ENCODE measurements at places on chromosomes 12 and 14.
A peak's percentile ranks its signal among the peaks of the same experiment; 100 is the strongest.

GRCh38 chr12:58607805-58608204 is 312.5 kb downstream of the LRIG3 start:
- ATAC-seq: no peak

DNA sequence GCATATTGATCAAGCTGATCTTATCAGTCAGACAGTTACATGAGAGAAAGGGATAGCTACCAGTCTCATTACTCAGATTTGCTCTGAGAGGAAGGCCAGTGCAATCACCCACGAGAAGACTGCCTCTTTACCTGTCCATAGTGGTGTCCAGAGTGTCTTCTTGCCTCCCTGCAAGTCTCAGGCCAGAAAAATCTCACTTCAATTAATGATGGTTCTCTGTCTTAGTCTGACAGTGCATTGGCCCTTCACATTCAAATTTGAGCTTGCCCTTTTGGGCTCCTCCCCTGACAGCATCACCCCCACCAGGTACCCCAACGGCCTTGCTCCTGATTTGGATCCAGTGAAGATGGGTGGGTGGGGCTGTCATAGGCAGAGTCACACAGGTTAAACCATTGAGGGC is at the start of gene AICDA:
Gene AICDA (minus strand): TSS at position 231 of the 400 bp plus-strand sequence. CDS start 92 bp downstream, at position 139.
- peak; percentile 51 for ATAC-seq

DNA sequence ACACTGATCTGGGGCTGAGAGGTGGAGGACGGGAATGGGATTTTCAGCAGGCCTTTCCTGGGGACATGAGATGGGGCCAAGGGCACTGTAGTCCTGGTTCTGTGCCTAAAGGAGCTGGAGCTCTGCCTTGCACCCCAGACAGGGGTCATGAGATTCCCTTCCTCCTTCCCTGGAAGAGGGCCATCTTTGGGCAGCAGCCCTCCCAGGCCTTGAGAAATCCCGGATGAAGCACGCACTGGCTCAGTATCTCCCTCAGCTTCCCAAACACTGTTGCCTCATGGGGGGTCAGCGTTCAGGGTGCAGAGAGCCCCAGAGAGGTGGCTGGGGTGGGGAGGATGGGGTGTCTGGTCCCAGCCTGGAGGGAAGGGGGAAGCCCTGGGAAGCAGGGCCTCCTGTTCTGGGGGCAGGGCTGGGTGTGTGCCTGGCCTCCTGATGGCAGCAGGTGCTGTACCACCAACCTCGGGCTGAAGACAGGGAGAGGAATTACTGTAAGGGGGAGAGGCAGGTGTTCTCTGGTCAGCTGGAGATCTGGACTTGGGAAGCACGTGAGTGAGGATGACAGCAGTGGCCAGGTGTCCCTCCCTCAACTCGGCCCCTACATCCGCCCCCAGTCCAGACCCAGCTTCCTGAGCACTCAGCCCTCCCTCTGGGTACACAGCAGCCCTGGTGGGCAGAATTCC is 8.4 kb upstream of the NR4A1 start:
- no peak for ATAC-seq

GRCh38 chr14:60655119-60655897 is 6.0 kb upstream of the SIX1 start:
- no peak for ATAC-seq

DNA sequence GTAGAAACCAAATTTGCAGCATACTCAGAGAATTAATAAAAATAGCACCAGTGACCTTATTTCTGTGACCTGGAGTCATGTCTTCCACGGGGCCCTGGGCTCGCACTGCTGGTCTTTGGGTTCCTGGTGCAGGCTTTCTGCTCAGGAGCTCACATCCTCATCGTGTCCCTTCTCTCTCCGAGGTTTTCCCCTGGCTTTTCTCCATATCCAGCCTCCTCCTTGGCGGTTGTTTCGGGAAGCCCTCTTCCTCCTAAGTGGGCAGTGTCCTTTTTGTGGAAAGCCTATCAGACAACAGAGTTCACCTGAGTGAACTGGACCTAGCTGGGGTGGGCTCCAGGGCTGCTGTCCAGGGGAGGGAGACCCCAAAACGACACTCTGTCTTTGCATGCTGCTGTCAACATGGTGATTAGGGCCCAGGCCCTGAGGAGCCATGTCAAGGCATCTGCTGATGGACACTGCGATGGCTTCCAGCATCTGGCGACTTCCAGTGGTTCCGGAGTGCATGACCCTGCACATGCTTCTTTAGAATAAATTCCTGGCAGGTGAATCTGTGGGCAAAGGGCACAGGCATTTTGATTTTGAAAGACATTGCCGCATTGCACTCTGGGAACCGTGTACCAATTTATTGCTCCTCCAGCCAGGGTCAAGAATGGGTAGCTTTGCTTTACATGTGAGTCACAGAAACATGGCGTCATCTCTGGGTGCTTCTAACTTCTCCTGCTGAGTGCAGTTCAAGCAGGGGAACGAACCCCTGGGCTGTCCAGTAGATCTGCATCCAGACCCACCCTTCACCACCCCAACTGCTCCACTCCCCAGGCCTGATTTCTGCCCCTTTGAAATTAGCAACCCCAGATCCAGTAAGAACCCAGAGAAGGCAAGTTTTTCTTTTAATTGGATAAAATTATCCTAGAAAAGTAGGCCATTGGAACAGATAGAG is 136.8 kb downstream of the ADGRD1 start:
- ATAC-seq: no peak

GRCh38 chr12:115155665-115156645 is 472.0 kb upstream of the TBX3 start:
- ATAC-seq: no peak

Data from stimulated activated memory B cell treated with anti-CD40 and anti-IgM and Interleukin-4, amounts not matched to agents 10 μg/mL and 1 μg/mL and 100 μg/mL, for 72 hours (primary cell).